ENCODE measurements at places on chromosomes 11 and 22. TPM values are rescaled to one million over a fixed set of nuclear protein-coding genes. Genes with fewer than 3 reads are reported as not detected.

DNA sequence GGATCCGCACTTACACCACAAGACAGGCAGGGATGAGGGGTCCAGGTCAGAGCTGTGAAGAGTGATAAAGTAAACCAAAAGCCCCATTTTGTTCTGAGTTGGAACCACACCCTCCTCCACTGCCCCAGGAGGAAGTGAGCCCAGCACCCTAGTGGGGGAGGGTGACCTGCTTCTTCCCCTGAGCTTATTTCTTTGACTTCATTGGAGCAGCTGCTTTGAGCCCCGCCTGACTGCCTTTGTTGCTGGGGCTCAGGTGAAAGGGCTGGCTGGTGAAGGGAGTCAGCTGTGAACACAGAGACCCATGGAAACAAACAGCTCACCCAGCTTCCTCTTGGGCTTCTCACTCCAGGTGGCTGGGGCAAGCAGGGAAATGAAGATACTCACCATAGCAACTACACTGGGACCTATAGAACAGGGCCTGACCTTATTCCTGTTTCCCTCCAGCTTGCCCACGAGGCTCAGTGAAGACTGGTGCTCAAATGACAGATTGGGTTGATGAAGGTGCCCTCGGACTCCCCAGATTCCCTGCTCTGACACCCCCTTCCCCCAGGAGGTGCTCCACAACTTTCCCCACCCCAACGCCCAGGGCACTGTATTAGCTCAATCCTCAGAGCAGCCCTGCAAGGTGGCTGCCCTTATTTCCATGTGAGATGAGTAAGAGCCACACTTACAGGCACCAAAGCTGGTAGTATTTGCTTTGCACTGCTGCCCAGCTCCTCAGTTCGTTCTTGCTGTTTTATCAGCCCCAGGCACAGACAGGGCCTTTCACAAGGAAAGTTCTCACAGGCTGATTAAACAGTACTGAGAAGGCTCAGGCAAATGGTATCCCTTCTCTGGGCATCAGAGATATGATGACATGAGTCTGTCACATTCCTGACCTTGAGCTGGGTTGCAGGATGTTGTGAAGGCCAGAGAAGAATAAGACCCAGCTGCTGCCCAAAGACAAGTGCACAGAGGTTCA, 2.4 kb downstream of the UCP2 start:
- DNase-seq = peak; percentile 94

GRCh38 chr11:2555891-2556290, 111.1 kb downstream of the KCNQ1 start:
- DNase-seq = peak; percentile 24

- DNase-seq = peak; percentile 27
Observed at GRCh38 chr11:118715245-118715831, 35.9 kb upstream of the TREH start.

DNA sequence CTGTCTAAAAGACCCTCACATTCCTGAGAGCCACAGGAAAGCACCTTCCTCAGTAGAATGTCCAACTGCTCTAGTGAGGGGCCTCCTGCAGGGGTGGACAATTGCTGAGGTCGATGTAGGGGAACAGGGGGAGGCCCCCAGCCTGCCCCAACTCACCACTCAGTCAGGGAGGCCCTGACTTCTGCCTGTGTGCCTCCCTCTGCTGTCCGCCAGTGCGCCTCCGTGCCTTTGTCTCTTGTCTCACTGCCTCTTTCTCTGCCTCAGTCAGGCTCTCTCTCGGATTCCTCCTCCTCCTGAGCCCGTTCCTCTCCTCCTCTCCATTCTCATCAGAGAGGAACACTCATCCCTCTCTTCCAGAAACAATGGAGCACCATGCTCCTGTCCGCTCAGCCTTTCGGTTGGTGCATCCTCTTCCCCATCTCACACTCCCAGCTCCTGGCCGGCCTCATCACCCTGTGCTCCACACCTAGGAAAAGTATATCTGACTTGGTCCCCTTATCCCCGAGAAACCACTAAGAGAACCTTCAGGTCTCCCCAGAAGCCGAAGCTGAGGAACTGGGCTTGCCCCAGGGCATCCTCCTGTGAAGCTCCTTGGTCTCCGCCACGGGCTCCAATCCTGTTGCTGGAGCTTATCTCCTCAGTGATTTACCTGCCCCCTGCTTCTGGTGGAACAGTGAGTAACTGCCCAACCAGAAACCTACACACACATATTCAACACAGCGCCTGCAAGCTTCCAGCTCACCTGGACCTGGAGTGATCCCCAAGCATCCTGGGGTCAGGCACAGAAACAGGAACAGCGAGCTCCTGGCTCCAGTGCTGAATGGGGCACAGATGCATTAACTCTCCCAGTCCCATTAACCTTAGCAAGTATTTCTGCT, 2.3 kb downstream of the B3GAT1 start:
- peak; percentile 64 for DNase-seq

- no peak for DNase-seq
Observed at GRCh38 chr11:85844439-85845123, 10.6 kb upstream of the CCDC83 start.

- no peak for DNase-seq
Observed at GRCh38 chr11:134289789-134290188, 13.6 kb downstream of the GLB1L3 start.

GRCh38 chr22:29480512-29481264, 670 bp downstream of the NEFH start:
- DNase-seq = no peak

- DNase-seq = no peak
Observed at GRCh38 chr11:70662691-70663098, 264.4 kb downstream of the CTTN start.

GRCh38 chr11:72776117-72776843, 17.6 kb downstream of the STARD10 start:
- DNase-seq = no peak

DNA sequence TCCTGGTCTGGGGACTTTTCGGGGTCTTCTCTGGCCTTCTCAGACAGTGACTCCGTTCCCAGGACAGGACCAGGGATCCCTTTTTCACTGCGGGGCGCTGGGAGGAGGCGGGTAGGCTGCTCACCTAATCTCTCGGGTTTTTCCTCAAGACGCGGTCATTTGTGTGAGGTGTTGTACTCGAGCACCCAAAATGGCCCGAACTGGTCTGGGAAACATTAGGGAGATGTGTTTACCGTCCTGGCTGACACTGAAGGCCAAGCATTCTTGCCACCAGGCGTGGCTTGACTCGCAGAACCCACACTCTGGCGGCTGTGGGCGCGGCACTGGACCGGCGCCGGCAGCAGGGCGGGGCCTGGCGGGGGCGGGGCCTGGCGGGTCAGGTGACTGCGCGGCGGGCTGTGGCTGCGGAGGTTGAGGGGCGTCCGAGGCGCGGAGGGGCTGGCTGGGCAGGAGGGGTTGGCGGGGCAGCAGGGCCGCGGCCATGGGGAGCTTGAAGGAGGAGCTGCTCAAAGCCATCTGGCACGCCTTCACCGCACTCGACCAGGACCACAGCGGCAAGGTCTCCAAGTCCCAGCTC, at the start of gene SWAP70:
TSS of gene SWAP70 (plus strand) at position 379 of the 577 bp plus-strand sequence. CDS start at position 482, 103 bp downstream.
- DNase-seq = peak; percentile 98

DNA sequence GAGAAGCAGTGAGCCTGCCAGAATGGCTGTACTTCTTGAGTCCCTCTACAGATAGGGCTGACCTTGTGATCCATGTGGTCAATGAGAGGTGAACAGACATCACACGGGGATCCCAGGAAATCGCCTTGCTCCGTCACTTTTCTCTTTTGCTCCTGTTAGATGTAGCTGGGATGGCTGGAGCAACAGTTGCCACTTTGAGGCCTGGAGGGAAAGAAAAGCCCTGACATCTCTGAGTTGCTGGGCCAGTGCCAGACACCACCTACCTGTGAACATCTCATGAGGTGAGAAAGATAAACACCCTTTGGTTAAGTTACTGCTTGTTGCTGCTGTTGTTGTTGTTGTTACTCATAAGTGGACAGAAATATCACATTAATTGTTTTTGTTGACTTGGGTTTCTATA, 840.3 kb downstream of the TBC1D22A start:
- peak; percentile 10 for DNase-seq

- no peak for DNase-seq
Observed at GRCh38 chr11:111059726-111060125, 185.8 kb upstream of the POU2AF2 start.

- DNase-seq = peak; percentile 93
Observed at GRCh38 chr11:122656073-122656630, 630 bp downstream of the UBASH3B start.

DNA sequence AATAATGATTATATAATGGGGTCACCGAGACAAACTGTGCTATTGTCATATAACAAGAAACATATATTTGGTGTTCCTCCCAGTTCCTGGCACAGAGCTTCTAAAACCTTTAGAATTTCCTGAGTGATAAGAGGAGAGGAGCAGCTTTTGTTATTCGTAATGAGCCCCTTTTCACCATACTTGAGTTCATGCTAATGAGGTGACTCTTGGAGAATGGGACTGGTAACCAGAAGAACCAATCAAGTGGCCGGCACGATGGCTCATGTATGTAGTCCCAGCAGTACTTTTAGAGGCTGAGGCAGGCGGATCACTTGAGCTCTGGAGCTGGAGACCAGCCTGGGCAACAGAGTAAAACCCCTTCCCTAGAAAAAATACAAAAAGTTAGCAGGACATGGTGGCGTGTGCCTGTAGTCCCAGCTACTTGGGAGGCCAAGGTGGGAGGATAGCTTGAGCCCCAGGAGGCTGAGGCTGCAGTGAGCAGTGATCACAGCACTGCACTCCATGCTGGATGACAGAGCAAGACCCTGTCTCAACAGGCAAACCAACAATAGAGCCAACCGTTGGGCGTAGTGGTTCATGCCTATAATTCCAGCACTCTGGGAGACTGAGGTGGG, 62.7 kb upstream of the FTH1 start:
- no peak for DNase-seq

- no peak for DNase-seq
Observed at GRCh38 chr11:28729339-28729738, 621.2 kb downstream of the METTL15 start.

DNA sequence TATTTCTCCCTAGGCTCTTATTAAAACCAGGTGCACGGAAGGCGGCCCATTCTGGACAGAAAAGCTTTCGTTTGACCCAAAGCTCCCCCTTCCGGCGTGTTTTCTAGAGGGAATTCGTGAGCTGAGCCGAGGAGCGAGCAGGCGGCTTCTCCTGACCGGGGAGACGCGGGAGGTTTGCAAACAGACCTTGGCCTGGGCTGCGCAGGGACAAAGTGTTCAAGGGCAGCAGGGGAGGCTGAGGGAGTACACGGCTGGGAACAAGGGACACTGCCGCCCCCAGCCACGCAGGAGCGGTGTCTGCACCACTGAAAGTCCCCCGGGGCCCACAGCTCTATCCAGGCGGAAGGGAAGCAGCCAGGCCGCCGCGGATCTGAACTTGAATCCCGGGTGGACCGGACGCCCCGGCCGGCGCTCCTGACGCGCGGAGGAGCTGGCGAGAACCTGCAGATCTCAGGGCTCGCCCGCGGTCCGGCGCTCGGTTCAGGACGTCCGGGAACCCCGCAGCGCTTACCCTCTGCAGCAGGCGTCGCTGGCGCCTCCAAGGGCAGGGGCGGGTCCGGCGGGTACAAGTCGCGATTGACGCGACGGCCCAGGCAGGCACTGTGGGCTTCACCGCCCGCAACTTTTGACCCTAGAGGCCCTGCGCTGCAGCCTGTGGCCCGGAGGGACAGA, 101.9 kb downstream of the WT1 start:
- peak; percentile 78 for DNase-seq

DNA sequence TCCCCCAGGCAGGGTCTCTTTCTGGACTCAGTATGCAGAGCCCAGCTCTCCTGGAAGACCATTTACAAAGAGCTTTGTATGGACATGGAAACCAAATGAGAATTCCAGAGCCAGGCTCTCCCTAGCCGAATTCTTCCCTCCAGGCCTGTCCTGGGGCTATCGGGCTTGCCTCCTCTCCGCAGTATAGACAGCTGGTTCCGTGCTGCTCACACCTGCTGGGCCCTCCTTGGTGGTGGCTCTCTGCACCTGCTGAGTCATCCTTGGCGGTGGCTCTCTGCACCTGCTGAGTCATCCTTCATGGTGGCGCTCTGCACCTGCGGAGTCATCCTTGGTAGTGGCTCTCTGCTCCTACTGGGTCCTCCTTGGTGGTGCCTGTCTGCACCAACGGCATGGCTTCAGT, 743.5 kb downstream of the BRD1 start:
- DNase-seq = peak; percentile 17

DNA sequence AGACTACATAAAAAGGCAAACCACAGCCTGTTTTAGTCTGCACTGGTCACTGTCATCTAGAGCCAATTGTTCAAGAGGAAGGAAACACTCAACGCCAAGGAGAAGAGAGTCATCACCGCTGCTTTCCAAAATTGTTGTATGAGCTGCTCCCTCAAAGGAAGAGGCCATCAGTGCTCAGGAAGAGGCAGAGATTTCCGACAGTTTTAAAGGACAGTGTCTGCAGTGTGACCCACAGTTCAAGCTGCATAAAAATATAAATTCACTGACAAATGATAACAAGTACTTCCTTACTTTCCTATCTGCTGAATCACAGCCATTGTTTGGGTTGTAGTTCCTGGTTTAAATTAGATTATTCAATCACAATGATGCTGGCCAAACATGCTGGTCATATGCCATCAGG, 16.4 kb downstream of the PRCP start:
- no peak for DNase-seq

- no peak for DNase-seq
Observed at GRCh38 chr11:118227865-118228785, 3.3 kb upstream of the JAML start.

GRCh38 chr22:25453557-25453956, 110.9 kb upstream of the GRK3 start:
- DNase-seq = peak; percentile 10

NRGN gene
- 15.9 TPM for polyA plus RNA-seq

MYBPC3 gene
- 1.4 TPM for polyA plus RNA-seq

SCARF2 gene
- polyA plus RNA-seq = 3.0 TPM

FAT3 gene
- 0.03 TPM for polyA plus RNA-seq

ROBO4 gene
- 6.7 TPM for polyA plus RNA-seq

BDNF gene
- polyA plus RNA-seq = 0.03 TPM

MUC15 gene
- not detected for polyA plus RNA-seq

PGR gene
- 0.20 TPM for polyA plus RNA-seq

TAF10 gene
- polyA plus RNA-seq = 103 TPM
